ENCODE measurements at places on chromosomes 5 and 9.

GRCh38 chr9:131530546-131530919 is 530 bp downstream of the UCK1 start:
- no peak for DNase-seq

DNA sequence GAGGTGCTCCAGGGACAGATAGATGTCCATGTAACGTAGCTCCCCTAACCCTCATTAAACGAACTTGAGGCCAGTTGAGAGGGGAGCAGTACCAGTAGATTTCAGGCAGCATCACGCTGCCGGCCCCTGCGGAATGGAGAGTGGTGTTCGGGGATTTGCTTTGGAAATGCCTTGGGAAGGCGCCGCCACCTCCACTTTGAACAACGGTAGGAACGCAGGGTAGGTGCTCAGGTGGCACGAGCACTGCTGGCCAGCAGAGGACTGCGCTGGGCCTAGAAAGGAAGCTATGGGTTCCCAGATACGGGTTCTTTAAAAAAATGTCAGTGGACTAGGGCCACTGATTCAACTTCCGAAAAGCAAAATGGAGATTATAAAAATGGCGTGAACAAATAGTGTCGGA is 271.8 kb downstream of the FANCC start:
- no peak for DNase-seq

- no peak for DNase-seq
Observed at GRCh38 chr5:119385536-119386128, 29.8 kb downstream of the TNFAIP8 start.

DNA sequence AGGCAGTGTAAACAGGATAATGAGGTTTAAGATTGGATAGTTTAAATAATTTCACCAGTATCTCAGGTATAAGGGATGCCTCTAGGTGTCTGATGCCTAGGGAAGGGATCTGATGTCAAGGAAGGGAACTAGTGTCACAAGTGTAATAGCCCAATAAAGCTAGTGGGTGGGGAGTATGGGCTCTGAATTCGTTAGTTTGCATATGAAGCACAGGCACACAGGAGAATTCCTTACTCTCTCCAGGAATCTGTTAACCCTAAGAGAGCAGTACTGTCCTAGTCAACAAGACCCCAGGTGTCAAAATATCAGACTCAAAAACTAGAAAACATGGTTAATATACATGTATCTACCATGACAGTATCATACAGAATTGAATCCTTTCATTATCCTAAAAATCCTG is 352.5 kb upstream of the CYLC2 start:
- DNase-seq, result no peak

- DNase-seq, result peak; percentile 43
Observed at GRCh38 chr5:140145818-140146522, 20.2 kb downstream of the IGIP start.

GRCh38 chr5:151174612-151175101 is 17.1 kb upstream of the ANXA6 start:
- no peak for DNase-seq

DNA sequence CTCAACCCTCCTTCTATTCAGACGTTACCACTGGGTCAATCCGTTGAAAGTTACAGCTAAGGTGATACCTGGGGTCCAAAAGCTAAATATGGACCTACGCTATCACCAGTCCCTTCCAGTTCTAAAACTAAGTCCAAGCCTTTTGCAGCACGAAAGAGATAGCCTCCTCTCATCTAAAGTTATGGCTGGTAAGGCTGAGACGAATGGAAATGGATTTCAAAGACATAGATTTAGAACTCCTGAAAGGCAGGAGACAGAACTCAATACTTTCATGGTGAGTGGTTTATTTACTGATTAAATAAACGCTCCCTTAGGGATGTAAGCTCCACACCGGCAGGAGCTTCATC is 751 bp upstream of the RIC1 start:
- DNase-seq, result no peak

- no peak for DNase-seq
Observed at GRCh38 chr9:9283159-9283986, 1329.4 kb downstream of the PTPRD start.

DNA sequence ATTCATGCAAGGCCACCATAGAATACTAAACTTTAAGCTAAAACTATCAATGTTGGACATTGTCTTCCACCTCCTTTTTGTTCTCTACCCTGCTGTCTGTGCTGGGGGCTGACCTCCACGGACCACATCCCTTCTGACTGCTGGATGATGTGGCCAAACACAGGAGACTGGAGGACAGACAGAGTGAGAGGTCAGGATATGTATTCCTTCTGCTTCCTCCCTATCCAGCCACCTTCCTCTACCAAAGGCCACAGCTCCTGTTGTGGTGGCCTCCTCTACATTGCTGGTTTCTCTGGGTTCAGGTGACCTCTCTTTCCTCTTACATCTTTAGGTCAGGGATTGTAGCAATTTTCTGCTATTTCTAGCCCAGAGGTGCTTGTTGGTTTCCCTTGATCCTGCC is 148.1 kb downstream of the ACTBL2 start:
- no peak for DNase-seq

GRCh38 chr5:74957029-74957784 is 91.0 kb upstream of the FAM169A start:
- no peak for DNase-seq

GRCh38 chr9:78578072-78578471 is 281.1 kb downstream of the PSAT1 start:
- DNase-seq, result no peak

GRCh38 chr5:126587551-126588390 is 7.2 kb downstream of the ALDH7A1 start:
- no peak for DNase-seq

DNA sequence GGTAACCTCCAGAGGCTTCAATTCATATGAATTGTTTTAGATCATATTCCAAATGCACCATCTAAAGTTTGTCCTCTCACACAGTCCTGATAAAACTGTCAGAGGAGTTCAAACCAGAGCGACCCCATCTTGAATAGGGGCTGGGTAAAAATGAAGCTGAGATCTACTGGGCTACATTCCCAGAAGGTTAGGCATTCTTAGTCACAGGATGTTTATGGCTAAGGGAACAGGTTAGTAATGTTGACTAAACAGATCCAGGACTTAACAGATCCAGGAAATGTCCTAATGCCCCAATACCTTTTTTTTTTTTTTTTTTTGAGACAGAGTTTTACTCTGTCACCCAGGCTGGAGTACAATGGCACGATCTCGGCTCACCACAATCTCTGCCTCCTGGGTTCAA is 192.6 kb upstream of the PRDM9 start:
- no peak for DNase-seq

- DNase-seq, result no peak
Observed at GRCh38 chr9:113963696-113964494, 87.8 kb downstream of the ZNF618 start.

DNA sequence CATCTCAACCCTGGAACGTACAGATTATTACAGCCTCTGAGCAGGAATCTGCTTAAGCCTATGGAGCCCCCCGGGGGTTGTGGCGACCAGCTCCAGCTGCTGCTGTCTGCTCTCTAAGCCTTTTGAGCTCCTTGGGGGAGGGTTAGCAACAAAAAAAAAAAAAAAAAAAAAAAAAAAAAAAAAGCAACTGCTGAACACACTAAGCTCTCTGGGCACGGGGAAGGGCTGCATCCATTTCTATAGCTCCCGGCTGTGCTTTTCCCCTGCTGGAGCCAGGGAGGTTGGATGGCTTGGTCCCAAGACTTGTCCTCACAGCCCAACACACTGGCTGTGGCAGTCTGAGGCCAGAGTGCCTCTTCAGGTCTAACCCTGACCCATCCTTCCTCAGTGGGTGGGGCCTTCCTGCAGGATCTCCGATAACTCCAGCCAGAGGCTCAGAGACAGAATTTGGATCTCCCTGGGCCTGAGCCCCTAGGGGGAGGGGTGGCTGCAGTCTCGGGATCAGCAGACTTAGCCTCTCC is 82.1 kb downstream of the FBN2 start:
- no peak for DNase-seq

- no peak for DNase-seq
Observed at GRCh38 chr9:92711844-92712243, 41.9 kb upstream of the IPPK start.

- no peak for DNase-seq
Observed at GRCh38 chr9:88481933-88482332, 53.0 kb upstream of the NXNL2 start.

GRCh38 chr5:136192015-136192525 is 892 bp downstream of the SMIM32 start:
- DNase-seq, result no peak

DNA sequence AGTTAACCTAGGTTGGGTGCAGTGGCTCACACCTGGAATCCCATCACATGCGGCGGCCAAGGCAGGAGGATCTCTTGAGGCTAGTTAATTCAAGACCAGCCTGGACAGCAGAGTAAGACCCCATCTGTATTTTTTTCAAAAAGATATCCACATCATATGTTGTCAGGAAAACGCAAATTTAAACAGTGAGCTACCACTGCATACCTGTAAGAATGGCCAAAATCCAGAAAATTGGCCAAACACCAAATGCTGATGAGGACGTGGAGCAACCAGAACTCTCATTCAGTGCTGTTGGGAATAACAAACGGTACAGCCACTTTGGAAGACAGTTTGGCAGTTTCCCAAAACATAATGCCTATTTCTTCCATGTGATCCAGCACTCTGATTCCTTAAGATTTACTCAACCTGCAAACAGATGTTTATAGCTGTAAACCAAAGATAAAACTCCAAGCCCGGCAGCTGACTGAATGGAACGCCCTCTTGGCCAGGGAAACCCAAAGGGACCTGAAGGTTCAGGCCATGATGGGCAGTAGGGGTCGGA is 12.4 kb downstream of the CEL start:
- DNase-seq, result no peak

DNA sequence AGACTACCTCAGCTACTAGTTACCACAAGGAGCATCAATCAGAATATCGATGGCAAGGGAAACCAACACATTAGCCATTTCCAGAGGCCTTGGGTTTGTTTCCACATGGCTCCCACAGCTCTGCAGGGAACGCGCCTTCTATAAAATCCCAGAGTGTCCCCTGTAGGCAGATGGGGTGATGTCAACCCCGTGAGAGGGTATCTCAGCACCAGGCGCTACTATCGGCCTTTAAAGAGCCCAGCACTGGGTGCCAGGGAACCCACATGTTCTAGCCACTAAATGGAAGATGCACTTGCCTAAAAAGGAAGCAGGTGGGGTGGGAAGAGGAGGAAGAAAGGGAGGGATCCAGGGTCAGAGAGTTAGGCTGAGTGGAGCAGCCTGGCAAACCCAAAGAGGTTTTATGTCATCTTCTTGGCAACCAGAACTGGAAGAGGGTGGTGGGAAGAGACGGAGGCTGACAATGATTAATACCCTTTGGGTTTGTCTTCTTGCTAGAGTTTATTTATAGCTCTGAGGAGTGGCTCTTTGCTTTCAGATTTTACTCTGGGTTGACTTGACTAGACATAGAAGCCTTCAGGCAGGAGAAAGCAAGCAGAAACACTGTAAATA is 19.9 kb downstream of the MACROH2A1 start:
- DNase-seq, result no peak

- DNase-seq, result no peak
Observed at GRCh38 chr5:52605317-52606313, 182.1 kb upstream of the ITGA1 start.

Data from stimulated activated CD4-positive, alpha-beta T cell treated with anti-CD3 and anti-CD28 coated beads, Interleukin-15, amount 100 ng/mL, for 48 hours (primary cell).